ENCODE measurements at places on chromosomes 3 and 15.

- DNase-seq, result no peak
Measured at GRCh38 chr3:124281453-124282316, 289.8 kb upstream of the ROPN1 start.

GRCh38 chr15:88803920-88804247 is 648 bp downstream of the ACAN start:
- DNase-seq, result no peak

DNA sequence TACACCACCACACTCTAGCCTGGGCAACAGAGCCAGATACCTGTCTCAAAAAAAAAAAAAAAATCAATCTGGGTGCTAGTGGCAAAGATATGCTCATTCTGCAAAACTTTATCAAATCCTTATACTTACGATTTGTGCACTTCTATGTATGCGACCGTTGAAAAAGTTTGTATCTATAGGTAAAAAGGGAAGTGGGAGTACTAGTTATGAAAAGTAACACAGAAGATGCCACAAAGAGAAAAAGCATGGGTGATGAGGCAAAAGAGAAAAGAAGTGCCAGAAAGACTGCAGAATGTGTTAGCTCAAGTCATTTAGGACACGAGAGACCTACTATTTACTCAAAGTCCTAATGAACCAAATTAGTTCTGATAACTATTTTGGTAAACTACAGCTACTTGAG is 407.8 kb downstream of the SHQ1 start:
- DNase-seq, result no peak

DNA sequence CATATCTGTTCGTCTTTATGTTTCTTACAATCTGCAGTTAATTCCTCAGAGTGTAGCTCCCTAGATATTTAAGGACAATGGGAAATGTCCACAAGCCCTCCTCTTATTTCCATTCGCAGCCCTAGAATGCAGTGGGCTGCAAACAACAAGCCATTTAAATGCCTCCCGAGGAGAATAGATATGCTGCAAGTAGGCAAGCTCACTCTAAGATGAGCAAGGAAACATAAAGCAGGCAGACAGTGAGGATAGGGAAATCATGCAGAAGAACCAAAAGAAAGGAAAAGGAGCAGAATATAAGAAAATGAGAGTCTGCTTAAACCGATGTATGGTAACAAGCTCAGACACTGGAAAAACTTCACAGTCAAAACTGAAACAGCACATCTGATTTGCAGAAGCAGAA is 561.9 kb downstream of the GBE1 start:
- no peak for DNase-seq

DNA sequence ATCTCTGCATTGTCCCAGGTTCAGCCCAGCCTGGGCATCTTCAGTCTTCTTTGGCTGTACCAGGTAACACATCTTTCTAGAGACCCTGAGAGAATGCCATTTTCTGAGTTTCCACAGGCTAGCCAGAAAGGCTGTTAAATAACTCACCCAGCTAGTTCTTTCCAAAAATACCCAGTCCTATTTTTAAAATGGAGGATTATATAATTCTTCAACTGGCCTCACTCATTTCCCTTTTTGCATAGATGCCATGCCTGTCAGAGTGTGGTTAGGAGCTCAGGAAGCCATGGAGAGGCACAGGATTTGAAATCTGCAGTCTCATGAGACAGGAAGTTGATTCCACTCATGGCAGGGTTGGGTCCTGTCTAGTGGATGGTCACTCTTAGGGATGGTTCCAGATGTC is 39.8 kb downstream of the CEMIP start:
- DNase-seq, result no peak

GRCh38 chr15:51841406-51842040 is 12.1 kb downstream of the TMOD3 start:
- no peak for DNase-seq

- DNase-seq, result no peak
Measured at GRCh38 chr3:66075281-66075680, 36.6 kb upstream of the MAGI1 start.

- DNase-seq, result no peak
Measured at GRCh38 chr15:38228618-38229017, 24.0 kb upstream of the SPRED1 start.

DNA sequence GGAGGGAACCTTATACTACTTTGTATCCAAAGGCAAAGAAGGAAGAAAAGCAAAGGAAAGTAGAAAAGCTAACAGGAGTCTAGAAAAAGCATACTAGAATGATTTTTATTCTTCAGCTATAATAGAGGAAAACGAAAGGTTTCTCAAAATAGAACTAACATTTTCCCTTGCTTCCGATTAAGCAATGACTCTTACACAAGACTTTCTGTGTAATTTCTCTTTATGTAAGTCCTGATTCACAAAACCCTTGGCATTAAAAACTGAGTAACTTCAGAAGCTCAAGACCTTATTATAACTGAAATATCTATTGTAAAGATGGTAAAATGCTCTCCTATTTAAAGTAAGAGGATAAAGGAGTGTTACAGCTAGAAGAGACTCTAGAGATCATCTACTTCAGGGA is 97.4 kb downstream of the DTWD1 start:
- no peak for DNase-seq

DNA sequence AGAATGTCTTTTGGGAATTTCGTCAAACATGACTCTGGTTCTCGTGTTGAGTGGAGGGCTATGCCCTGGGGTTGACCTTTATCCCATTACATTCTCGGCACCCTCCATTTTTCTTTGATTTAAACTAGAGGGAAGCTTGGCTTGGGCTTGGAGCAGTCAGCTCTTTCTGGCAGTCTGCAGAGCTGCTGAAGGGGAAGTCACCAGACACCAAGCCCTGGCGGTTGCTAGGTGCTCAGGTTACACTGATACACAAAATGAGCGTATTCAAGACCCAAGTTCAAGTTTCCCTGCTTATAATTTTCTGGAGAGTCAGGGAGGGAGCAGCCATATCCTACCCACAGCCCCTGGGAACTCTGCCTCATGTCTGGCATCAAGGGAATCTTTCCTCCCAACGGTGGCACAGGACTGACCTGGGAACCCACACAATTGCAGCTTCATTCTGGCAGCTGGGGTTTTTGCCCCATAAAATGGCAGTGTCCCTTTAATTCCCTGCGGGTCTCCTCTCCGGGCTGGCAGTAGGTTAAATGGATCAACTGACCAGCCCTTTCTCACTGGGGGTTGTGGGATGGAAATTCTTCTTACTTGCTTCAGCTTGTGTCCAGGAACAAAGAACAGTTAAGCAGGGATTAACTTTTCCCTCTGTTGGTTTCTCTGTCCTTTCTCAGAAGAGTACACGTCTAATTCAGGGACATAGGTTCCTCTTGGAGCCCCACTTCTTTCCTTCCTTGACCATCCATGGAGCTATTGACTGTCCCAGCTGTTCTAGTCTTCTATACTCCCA is 110.0 kb upstream of the DLG1 start:
- DNase-seq, result no peak

DNA sequence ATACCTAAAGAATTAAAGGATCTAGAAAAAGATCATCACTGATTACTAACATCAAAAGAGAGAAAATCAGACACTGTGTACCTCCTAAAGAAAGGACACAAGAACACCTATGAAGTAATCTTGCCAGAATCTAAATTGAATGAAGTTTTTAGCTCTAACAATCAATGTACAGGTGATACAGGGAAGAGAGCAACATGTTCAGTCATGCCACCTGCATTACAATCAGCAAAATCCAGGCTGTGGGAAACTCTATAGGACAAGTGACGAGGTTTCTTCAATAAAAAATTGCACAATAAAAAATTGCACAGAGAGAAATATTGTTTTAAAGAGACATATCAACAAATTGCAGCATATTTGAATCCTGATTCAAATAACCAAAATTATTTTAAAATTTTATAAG is 93.3 kb downstream of the SEMA5B start:
- DNase-seq, result no peak

GRCh38 chr15:76533060-76533820 is 196.7 kb downstream of the ISL2 start:
- no peak for DNase-seq

DNA sequence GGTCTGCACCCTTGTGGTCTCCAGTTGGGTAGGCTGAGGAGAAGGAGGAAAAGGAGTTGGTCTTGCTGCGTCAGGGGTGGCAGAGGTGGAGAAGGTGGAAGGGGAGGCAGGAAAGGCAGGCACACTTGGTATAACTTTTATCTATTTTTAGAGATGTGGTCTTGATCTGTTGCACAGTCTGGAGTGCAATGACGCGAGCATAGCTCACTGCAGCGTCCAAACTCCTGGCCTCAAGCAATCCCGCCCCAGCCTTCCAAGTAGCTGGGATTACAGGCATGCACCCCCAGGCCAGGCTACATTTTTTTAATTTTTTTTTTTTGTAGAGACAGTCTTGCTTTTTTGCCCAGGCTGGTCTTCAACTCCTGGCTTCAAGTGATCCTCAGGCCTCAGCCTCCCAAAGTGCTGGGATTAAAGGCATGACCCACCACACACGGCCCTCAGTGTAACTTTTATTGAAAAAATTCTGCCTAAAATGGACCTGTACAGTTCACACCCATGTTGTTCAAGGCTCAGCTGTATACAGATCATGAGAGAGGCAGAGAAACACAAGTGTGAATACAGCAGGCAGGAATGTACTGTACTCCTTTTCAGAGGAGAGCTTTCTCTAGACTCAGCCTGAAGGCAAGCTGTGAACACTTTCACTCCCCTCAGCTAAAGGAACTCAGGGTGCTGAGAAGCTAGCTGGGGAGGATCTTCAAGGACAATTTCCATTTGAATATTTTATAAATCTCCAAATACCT is 2.1 kb upstream of the RHOV start:
- DNase-seq, result no peak

DNA sequence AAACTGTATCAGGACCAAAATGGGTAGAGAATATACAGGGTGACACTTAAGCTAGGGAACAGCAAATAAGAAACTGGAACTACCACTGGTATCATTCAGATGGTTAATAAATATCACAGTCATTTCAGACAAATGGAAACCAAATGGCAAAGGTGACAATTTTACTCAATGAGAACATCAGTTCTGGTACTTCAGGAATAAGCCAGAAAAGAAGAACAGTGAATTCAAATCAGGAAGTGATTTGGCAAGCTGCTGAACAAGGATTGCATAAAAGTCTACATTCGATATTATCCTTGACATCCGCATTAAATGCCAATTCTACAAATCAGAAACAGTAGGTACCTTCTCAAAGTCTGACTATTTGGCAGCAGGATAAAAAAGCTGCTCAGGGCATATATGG is 23.5 kb upstream of the STIMATE start:
- DNase-seq, result no peak

DNA sequence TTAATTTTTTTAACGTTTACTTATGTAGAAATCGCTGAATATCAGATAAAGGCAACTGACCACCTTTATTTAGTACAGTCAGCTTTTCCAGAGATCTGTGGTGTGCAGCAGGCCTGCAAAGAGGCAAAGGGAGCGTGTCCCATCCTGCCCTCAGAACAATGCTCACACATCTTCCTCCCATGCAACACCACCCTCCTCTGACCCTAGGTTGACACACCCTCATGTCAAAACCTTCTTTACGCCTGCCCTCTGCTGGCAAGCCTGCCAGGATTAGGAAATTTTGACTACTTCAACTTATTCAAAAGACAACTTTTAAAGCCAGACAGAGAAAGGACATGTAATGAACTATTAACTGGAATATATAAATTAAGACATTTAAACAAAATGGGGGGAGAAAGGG is 513.7 kb downstream of the FOXP1 start:
- peak; percentile 66 for DNase-seq

GRCh38 chr3:43094381-43094780 is 11.5 kb downstream of the POMGNT2 start:
- no peak for DNase-seq

GRCh38 chr15:70095408-70096214 is 2.1 kb downstream of the TLE3 start:
- peak; percentile 72 for DNase-seq

GRCh38 chr15:55853134-55853533 is 110.2 kb upstream of the PRTG start:
- DNase-seq, result no peak

DNA sequence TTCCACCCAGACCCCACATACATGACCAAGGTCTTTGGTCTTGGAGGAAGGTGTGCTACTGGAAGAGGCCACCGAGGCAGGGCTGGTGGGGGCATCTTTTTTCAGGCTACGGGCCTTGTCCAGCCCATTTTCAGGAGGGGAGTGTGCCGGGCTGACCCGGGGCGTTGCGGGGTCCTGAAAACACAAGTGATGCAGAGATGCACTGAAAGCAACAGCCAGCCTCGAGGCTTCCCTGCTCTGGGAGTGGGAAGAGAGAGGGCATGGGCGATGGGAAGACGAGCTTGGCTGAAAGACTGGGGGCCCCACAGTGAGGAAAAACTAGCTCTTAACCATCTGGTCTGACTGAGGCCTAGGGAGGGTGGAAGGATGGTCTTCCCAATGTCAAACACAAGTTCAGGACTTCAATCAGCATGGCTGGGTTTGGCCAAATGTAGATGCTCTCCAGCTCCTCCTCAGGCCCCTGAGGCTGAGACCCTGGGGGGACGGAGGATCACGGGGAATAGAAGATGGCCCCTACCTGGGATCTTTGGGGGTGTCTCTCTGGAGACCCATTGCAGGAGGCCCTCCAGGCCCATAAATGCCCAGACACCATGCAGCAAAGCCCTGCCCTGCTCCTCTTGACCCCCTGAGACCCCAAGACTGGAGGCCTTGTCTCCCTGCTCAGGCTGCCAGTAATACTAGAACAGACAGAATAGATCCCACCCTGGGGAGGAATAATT is 38.9 kb downstream of the TLE3 start:
- peak; percentile 11 for DNase-seq

DNA sequence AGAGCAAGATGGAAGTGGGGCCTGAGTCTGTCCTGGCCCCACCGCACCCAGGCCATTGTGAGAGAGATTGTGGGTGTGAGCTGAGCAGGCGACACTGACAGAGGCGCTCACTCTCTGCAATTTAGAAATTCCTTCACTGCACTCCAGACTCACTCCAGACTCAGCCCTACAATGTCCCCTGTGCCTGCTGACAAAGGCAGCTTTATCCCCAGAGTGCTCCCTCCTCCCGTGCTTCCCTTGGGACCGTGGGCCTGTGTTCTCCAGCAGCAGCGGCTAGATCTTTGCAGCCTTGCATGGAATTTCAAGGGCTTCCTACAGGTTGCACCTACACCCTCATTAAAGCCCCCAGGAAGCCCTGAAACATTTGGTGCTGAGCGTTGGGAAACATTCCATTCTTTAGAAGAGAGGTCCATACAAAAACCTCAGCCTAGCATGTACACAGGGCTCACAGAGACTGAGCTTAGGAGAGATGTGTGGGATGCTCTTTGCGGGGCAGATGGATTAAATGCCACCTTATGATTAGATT is 1.3 kb upstream of the IL16 start:
- no peak for DNase-seq

DNA sequence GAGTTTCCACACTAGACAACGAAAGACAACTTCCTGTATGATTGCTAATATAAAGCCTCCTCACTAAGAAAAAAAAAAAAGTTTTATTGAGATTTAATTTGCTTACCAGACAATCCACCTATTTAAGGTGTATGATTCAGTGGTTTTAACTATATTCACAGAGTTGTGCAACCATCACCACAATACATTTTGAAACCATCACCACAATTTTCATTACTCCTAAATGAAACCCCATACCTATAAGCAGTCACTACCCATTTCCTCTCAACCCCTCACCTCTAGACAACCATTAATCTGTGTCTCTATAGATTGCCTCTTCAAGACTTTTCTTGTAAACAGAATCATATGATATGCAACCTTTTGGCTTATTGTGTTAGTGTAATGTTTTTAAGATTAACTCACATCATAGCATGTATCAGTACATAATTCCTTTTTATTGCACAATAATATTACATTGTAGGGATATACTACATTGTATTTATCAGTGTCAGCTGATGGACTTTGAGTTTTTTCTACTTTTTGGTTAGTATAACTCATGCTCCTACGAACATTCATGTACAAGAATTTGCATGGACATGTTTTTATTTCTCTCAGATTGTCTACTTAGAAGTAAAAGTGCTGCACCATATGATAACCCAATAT is 339.7 kb downstream of the NLGN1 start:
- no peak for DNase-seq
